ENCODE measurements at places on chromosomes 12 and 14.

DNA sequence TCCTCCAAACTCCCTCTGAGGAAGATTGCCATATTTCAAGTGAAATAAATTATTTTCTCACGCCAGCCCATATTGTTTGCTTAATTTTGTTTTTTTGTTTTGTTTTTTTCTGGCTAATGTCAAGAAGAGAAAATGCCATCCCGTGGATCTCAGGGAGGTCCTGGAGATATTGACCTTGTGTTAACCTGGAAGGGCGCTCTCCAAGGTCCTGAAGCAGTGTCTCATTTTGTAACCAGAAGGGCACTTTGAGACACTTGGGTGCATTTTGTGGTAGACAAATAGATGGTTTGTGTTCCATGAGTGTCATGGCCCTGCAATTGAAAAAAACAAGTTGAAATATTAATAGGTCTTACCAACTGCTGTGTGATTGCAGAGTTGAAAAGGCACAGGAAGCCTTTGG is 268.9 kb downstream of the SUDS3 start:
- DNase-seq: no peak

GRCh38 chr12:44812062-44812461 is 64.1 kb downstream of the NELL2 start:
- DNase-seq: no peak

GRCh38 chr12:109239179-109239578 is 69.9 kb downstream of the FOXN4 start:
- DNase-seq: no peak

- no peak for DNase-seq
These were observed 90.4 kb upstream of the SFSWAP start for GRCh38 chr12:131620520-131620919.

DNA sequence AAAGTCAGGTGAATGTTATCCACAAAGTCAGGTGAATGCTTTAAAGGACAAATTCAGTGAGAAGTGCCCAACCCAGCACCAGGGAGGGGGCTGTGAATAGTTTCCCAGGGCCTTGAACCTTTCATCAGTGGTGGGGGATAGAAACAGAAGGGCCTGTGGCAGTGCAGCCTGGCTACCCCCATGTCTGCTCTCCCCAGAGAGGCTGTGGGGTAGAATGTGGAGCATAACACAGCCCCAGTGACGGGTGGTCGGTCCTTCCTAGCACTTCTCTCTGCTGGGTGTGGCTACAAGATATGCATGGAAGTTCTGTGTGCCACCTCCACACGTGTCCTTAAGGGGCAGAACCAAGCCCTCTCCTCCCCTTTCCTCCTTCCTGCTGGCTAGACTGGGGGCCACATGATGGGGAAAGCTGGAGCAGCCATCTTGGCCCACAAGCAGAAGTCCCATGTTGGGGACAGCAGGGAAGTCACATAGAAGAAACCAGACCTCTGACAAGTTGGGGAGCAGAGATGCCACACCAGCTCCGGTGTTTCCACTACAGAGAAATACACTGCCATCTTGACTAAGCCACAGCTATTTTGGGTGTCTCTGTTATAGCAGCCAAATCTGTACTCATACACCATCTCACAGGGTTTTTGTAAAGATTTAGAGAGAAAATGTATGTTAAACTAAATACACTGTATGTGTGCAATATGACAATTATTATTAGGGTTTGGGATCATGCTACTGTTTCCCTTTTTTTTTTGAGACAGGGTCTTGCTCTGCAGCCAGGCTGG is 17.0 kb downstream of the RITA1 start:
- no peak for DNase-seq

Data from AG08396 (cell line).